ENCODE measurements at places on chromosomes 1 and 21.

DNA sequence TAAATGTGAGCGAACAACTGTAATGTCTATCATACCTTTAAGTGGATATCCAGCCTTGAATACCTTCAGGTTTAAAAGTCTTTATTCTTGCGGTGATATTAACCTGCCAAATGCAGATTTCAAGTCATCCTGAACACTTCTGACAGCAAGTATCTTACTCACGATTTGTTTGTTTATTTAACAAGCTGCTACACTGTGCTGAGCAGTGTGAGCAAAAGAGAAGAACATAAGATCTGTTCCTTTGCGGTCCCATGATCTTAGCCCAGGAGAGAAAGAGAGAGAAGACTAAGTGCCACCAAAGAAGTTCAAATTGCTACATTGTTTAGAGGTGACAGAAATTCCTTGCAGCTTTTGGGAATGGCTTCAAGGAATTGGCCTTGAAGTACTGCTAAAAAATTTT, 9.5 kb upstream of the IL24 start:
- no peak for DNase-seq

DNA sequence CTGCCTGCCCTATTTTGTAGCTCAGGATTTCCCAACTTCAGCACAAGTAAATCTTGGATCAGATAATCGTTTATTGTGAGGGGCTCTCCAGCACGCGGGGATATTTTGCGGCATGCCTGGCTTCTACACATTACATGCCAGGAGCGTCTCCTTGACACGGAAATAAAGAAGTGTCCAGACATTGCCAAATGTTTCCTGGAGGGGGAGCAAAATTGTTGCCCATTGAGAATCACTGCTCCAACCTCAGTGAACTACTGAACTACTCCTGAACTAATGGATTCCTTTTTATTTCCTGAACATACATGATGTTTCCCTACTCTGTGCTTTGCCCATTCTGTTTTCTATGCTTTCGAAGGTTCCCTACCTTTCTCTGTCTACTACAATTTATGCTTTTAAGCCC, 1359.1 kb upstream of the ADGRL2 start:
- DNase-seq = no peak

DNA sequence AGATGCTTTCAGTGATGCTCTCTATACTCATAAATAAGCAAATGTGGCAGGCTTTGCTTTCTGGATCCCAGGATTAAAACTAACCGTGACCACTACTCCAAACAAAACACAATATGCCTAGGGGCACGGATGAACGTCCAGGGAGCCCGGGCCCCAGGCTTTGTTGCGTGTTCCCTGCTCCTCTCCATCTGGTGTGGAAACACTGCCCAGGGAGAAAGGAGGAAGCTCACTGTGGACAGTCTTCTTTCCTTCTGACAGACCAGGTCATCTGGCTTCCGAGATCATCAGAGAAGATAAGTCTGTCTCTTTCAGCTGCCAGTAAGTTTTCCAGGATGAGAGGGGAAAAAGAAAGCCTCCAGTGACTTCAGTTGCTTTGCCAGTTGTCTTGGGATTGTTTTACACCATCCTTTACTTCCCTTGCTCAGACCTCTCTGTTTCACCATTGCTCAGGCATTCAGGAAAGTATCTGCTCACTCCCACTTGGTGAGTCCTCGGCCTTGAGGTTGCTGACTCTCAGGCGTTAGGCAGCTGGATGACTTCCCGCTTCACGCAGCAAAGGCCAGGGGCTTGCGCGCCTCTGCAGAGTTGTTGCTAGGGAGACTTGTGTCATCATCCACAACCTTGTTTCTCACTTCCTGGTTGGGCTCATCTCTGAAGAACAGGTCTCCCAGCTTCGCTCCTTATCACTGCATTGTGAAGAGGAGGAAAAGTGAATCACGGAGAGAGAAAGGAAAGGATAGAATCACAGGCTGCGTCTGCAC, 20.6 kb upstream of the PGD start:
- no peak for DNase-seq

GRCh38 chr1:2382621-2383361, 8.6 kb downstream of the MORN1 start:
- DNase-seq = no peak

GRCh38 chr21:28152732-28153131, 839.9 kb downstream of the LTN1 start:
- DNase-seq = no peak

DNA sequence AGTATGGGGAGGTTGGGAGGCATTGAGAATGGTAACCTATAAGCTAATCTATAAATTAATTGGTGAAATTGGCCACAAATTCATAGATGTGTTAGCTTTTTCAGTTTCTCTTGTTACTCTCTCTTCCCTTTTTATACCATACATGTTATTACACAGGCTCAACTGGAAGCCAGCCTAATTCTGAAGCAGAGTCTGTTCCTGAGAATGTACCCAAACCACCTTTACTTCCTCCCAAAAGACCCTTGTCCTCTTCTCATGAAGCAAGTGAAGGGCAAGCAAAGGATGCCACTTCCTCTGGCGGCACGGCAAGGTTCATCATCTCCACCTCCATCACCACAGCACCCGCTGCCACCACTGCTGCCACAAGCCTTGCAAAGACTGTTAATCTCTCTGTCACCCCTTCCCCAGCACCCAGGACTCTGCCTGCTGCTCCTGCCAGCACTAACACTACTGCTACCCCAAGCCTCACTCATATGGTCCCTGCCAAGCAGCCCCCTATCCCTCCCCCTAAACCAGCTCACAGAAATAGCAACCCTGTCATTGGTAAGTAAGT, 39.5 kb upstream of the RCC1 start:
- no peak for DNase-seq

- DNase-seq = peak; percentile 21
These were observed 6.2 kb upstream of the KCNK2 start for GRCh38 chr1:215076322-215076721.

- no peak for DNase-seq
These were observed 18.9 kb upstream of the USP24 start for GRCh38 chr1:55234016-55234415.

DNA sequence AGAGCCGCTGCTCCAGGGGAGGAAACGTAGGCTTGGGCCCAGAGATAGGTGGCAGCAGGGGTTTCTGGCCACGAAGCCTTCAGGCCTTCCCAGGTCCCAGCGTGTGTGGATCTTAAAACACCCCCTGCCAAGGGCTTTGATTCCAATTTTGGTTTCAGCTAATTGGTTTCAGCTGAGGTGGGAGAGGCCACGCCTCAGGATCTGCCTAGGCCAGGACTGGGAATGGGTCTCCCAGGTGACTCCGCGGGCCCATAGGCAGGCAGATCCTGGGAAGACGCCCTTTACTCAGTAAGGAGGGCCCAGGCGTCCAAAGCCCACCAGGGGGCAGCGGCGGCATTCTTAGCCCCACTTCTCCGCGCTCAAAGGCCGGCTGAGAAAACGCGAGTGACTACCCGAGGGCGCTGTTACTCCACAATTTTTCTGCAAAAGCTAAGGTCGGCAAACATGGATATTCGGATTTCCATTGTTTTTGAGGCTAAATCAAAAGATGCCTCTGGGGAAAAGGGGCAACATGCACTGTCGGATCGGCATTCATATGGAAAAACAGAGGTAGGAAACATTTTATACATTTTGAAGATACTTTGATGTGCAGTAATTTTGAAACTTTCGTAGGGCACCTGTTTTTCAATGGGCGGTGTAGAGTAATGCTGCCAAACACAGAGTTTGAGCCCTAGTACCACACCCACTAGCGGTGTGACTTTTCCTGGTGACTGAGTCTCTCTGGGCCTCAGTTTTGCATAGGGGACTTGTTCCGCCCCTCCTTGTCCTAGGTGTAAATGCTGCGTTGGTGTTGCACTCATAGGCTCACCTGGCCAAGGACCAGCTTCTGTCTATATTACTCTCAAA, 31.8 kb upstream of the BCL10 start:
- no peak for DNase-seq

DNA sequence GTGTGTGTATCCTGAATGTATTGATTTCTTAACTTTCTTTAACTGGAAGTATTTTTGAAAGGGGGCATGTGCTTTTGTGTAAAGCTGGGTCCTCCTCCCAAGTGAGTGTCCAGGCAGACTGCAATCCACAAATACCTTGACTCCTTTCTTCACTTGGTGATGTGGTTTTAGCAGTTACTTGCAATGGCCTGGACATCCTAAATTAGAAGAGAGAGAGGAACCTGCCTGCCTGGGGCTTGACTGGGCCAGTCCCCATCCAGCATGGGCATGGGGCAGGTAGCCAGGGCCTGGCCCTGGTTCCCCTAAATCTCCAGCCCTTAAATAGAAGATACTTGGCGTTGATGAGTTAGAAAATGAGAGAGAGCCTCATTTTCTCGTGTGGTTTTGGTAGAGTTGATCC, 159.7 kb downstream of the PGBD5 start:
- DNase-seq = no peak

DNA sequence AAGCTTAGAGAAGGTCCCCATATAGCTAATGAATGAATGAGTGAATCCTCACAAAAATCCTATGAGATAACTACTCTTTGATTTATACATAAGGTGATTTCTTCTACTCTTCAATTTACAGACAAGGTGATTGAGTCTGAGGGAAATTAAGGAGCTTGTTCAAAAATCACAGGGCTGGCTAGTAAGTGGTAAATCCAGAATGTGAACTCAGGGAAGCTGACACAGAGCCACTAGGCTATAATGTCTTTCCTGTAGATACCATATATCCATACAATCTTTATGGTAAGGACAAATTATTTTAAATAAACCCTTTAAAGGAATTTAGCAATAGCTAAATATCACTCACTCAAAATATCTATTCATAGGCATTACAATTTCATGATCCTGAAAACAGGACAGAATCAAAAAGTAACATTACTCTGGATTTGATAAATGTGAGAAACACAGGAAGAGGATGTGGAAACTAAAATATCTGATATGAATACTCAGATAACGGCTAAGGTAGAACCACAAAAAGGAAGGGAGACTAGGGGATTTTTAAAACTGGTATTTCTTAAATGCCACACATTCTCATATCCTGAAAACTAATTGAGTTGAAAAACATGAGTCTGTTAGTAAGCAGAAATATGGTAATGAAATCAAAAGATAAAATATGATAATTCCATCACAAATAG, 108.2 kb downstream of the NBPF12 start:
- no peak for DNase-seq

DNA sequence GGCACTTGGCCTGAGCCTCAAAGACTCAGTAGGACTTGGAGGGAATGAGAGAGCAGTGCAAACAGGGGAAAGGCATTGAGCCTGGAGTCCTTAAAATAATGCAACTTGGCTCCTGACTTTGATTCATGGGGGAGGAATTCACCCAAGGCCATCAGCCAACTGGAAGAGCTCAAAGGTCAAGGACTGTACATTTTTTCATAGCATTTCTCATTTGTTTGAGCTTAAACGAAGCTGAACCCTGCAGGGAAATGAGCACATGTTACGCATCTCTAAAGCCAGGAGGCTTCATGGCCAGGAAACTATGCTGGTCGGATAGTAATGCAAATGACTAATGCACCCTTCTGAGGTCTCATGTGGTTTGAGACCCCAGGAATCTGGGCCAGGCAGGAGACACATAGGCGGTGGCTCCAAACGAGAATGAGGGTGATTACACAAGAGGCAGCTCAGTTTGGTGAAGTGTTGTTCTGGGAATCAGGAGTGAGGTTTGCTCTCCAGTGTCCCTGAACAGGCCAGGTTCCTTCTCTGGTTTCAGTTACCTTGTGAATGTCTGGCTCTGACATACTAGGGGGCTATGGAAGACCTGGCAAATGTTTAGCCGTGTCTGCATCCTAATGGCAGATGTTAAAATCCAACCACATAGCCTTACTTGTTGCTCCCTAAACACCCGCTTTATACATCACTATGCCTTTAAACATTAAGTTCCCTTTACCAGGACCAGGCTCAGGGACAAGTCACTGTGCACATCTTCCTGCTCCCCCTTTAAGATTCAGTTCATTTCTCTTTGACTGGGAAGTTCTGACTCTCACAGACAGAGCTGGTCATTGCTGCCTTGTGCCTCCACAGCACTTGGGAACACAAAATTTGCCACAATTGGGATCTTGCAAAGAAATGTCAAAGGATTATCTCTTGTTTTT, 503.9 kb upstream of the USP24 start:
- DNase-seq = no peak

- no peak for DNase-seq
These were observed 1145.3 kb upstream of the B3GALT2 start for GRCh38 chr1:194331758-194332157.

DNA sequence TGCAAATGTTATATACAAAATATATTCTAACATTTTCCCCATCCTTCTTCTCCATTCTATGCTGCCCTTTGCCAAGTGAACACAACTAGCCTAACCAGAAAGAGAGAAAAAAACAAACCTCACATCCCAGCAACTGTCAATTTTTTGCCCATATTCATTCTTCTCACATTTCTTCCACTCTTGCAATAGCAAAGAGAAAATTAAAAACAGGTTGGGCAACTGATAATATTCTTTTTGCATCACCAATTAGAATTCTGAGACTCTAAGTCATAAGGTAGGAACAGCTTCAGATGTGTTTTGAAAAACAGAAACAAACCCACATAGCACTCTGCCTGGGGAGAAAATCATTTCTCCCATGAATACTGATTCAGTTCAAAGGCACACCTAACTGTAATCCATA, 25.2 kb upstream of the EXO1 start:
- no peak for DNase-seq

DNA sequence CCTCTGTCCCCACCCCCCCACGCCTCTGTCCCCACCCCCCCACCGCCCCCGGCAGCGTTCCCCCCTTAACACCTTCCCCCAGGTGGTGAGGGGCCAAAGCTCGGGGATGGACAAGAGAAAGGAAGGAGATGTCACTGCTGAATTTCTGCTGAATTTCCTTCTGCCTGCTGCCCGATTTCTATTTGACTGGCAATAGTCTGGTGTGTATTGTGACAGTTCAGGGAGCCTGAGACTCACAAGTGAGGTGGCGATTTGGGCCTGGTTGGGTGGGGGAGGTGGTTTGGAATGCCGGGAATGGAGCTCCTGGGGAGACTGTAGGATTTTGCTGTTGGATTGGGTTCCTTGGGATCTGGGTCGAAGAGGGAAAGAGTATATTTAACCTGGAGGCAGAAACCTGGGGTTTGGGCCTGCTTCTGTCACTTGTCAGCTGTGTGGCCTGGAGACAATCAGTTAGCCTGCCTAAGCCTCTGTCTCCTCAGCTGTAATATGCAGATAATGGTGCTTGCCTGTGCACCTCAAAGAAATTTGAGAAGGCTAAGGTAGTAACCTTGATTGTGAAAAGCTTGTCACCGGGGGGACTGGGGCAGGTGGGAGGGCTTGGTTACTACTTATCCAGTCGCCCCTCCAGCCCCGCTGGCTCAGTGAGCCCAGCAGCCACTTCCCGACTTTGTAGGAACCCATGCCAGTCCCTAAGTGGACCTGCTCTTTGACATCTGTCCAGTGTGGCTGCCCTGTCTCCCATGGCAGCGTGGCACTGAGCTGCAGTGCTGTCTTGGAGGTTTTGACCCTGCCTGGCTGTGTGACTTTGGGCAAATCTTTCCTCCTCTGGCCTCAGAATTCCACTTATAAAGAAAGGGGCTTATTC, 7.7 kb upstream of the LMNA start:
- DNase-seq = no peak

GRCh38 chr1:6385488-6386191, 7.9 kb downstream of the ACOT7 start:
- DNase-seq = no peak

- DNase-seq = no peak
These were observed 13.9 kb downstream of the RAP1GAP start for GRCh38 chr1:21655259-21655658.

- DNase-seq = no peak
These were observed 871 bp upstream of the ERICH3 start for GRCh38 chr1:74674278-74675048.
